ENCODE measurements at places on chromosomes 13 and 19.

- DNase-seq: no peak
These were observed 55.6 kb downstream of the GJA3 start for GRCh38 chr13:20105161-20105689.

- DNase-seq: no peak
These were observed 44.5 kb upstream of the MIR17HG start for GRCh38 chr13:91303031-91303430.

- DNase-seq: no peak
These were observed 30.8 kb downstream of the PRR22 start for GRCh38 chr19:5753743-5754142.

GRCh38 chr19:6887316-6887715, at the start of gene ADGRE1:
TSS of gene ADGRE1 (plus strand) at chr19:6887579. CDS start at chr19:6887609, 30 bp downstream.
- peak; percentile 9 for DNase-seq

DNA sequence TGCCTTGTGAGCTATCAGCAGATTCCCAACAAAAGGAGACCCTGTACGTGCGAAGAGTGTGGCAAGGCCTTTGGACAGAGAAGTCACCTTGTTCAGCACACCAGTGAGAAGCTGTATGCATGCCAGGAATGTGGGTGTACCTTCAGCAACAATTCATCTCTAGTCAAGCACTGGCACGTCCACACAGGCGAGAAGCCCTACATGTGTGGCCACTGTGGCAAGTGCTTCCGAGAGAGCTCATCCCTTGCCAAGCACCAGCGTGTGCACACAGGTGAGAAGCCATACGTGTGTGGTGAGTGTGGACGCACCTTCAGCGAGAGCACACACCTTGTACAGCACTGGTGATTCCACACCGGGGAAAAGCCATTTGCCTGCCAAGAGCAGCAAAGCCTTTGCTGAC, 7.6 kb upstream of the ZSCAN22 start:
- no peak for DNase-seq

DNA sequence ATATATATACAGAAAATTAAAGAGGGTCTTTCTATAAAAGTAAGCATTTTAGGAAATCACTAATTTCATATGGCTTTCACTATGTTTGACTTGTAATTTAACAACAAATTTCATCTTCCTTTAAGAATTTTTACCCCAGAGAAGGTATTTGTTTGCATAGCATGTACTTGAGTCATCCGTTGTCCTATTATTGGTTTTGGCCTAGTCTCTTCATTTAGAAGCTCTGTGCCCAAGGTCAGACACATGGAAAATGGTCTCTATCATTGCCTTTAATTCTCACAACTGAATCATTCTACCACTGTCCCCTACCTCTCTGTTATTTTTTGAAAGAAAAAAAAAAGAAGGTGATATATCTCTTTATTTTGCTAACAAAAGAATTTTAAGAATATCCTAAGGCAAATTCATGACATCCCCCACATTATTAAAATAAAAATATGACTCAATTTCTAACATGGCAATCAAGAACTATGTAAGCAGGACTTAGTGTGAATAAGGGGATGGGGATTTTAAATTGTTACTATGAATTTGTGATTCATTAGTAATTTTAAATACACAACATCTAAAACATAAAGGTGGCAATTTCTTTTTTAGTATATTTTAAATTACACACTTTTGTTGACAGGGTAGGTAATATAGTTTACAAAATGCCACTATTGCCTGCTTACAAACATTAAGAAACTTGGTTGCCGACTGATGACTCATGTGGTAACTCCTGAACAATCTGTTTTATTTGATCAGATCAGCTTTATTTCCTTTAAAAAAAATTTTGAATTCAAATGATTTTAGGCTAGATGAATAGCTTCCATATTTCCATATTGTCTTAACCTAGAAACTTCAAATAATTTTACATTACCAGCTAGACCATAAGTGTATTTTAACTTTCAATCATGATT, 13.9 kb downstream of the SLITRK5 start:
- DNase-seq: no peak

DNA sequence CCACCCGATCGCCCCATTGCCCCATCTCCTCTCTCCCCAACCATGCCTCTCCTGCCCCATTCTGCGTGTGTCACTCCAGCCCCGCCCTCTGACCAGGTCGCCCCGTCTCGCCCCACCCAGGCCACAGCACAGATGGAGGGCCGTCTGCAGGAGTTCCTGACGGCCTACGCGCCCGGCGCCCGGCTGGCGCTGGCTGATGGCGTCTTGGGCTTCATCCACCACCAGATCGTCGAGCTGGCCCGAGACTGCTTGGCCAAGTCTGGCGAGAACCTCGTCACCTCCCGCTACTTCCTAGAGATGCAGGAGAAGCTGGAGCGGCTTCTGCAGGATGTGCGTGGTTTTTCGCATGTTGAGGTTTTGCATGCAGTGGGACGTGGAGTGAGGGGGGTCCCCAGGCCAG, 26.2 kb downstream of the MAST3 start:
- no peak for DNase-seq

DNA sequence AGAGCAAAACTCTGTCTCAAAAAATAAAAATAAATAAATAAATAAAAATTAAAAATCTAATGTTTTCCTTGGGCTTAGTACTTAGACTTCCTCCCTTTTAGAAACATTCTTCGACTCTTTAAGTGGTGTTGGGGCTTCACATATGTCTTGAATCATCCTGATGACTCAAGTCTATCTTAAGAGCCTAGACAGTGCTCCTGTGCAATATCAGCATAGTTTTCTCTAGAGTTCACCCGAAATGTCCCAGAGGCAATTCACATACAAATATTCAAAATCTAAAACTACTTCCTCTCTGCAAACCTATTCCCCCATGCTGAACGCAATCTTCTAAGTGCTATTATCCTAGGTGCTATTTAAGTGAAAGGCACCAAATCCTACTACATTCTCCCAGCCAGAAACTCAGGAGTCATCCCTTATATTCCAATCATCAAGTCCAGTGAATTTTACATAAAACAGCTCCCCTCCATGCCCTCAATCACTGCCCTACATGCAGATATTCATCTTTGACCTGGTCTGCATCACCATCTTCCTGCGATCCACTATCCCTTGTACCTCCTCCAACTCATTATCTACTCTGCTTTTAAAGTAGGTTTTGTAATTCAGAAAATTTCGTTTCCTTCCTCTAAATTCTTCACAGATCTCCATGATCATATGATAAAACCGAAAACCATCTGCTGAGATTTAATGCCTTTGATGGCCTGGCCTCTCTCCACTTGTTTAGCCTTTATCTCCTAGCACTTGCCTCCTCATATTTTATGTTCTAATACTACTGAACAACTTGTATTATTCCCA, 102.7 kb downstream of the ELF1 start:
- no peak for DNase-seq

GRCh38 chr19:16285769-16286498, 38.7 kb upstream of the KLF2 start:
- no peak for DNase-seq

- no peak for DNase-seq
These were observed 12.7 kb downstream of the LPAR6 start for GRCh38 chr13:48400090-48400694.

- DNase-seq: peak; percentile 15
These were observed 25.0 kb upstream of the FXYD3 start for GRCh38 chr19:35090506-35091214.

GRCh38 chr19:47430041-47430802, 10.9 kb upstream of the MEIS3 start:
- DNase-seq: peak; percentile 47

GRCh38 chr19:45958769-45959516, 14.7 kb downstream of the NOVA2 start:
- no peak for DNase-seq

DNA sequence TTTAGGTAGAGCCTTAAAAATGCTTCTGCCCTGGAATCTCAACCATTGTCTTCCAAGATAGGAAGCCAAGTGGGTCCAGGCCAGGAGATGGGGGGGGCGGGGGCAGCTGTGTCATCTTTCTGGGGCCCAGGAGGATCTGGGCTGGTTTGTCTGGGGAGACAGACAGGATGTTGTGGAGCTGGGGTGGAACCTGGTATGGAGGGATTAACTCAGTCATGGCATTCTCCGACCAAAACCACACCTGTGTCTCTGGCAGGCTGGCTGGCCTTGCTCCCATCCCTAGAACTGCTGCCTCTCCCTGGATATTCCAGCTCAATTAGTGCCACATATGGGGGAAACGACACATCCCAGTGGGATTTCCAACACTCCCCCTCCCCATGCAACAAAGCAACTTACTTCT, 2.7 kb upstream of the MAP2K7 start:
- no peak for DNase-seq

GRCh38 chr19:19278315-19278714, 5.2 kb upstream of the TM6SF2 start:
- no peak for DNase-seq

GRCh38 chr19:15304140-15304705, 28.1 kb downstream of the BRD4 start:
- DNase-seq: peak; percentile 18

DNA sequence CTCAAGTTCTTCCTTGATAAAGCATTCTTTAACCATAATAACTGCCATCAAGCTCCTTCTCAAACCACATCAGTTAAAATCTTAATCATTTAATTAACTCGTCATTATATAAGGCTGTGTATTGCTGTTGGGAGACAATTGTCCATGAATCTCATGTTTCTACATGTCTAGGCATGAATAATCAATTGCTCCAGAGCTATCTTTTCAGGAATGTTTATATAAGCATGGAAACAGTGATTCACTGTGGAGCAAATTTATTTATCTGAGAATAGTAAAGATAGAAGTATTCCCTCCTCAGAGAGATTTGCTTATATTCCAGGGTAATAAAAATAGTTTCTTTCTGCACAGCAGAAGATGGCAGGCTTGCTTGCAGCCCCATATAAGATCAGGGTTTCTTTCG, 71.1 kb downstream of the CBY2 start:
- DNase-seq: no peak

- DNase-seq: no peak
These were observed 19.1 kb upstream of the ZNF835 start for GRCh38 chr19:56690670-56691069.

DNA sequence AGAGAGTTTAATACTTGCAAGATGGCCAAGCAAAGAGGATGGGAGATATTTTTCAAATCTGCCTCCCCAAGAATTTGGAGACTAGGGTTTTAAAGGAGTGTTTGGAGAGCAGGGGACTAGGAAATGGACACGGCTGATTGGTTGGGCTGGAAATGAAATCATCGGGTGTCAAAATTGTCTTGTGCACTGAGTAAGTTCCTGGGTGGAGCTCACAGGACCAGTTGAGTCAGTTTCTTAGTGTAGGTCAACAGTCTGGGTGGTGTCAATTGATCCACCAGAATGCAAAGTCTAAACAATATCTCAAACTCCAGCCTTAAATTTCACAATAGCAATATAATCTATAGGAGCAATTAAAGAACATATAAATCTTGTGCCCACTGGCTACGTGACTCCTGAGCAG, 23.0 kb upstream of the CEACAM4 start:
- no peak for DNase-seq

DNA sequence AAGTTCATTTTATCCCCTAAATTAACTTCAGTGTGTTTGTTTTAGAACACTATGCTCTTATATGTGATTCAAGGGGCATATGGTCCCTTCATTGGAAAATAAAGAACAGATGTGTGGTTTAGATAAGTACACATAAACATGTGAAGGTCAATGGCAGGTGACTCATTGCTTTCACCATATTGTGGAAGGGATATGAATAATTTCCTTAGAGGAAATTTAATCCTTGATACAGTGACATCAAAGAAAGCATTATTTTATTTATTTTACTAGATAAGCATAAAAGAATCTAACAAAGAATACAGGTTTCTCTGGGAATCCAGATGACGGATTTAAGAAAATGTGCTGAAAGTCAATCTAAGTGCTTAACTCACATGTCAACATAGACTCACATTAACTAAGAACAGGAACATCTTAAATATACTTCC, 373.5 kb downstream of the KCTD12 start:
- DNase-seq: no peak

DNA sequence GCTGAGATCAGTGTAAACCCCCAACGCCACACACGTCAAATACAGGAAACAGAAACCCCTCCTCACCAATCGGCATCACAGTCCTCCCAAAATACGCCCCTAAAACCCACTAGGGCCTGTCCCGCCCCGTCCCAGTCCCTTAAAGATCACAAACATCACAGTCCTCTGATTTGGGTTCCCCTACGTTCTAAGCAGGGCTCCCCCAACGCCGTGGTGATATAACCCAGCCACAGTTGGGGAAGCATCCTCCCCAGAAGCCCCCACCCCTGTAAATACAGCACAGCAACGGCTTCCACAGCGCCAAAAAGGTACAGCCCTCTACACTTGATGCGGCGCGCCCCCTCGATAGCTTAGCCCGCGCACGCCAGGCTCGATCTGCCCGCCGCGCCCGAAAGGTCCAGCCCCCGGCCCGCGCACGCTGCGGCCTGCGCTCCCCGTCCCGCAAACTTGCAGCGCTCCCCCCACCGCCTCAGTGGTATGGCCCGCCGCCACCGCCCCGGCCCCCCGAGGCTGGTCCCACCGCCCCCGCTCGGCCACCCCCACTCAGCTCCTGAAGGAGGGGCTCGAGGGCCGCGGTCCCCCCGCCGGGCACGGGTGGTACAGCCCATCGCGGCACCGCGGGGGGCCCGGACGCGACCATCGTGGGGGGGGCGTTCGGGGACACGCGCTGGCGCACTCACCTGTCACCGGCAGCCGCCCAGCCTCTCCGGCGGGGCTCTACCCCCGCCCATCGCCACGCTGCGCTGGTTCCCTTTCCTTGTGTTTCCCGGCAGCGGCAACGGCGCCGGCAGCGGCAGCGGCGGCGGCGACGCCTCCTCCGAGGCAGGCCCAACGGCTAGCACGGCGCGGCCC, at the start of gene AKT2:
AKT2 (minus strand) TSS at position 845 of the 852 bp plus-strand sequence. CDS start 20,078 bp downstream, outside the sequence.
- DNase-seq: peak; percentile 86

GRCh38 chr19:20423381-20424197, 142.0 kb downstream of the ZNF737 start:
- peak; percentile 29 for DNase-seq

DNA sequence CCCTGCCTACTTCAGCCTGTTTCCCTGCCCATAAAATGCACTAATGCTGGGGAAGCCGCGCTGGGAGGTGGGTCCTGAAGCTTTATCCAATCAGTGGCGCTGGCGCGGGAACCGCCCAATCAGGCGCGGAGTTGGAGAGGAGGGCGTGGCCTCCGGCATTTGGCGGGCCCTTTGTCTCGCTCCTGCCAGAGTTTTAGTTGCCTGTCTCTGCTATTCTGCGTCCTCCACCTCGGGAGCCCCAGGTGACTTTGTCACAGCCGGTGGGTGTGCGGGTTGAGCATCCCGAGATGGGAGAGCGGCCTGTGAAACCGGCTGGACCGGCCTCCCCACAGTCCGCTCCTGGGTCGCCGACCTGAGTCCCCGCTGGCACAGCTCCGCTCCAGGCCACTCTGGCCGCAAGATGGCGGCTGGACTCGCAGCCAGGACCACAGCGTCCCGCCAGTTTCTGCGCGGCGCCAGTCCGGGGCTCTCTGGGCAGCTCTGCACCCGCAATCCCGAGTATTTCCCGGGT, 30.7 kb upstream of the ZNF429 start:
- DNase-seq: peak; percentile 85

GRCh38 chr13:57846600-57847173, 215.1 kb downstream of the PCDH17 start:
- DNase-seq: no peak

DNA sequence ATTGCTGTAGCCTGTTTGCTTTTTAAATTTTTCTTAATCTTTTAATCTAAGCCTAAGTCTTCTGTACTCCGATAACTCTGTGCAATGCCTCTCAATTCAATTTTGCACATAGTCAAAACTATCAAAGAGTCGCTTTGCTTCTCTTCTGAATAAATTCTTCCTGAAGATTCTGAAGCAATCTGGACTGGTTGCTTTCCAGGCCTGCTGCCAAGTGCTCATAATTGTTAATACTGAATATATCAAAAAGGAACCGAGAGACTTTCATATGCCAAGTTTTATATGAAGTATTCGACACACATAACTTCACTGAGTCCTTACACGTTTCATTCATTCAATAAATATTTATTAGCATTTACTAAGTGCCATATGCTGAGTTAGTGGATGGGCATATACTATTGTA, 91.3 kb downstream of the EDNRB start:
- DNase-seq: no peak
